ENCODE measurements at places on chromosomes 11 and 22.

- no peak for DNase-seq
Observed at GRCh38 chr11:16380941-16381568, 24.7 kb upstream of the SOX6 start.

DNA sequence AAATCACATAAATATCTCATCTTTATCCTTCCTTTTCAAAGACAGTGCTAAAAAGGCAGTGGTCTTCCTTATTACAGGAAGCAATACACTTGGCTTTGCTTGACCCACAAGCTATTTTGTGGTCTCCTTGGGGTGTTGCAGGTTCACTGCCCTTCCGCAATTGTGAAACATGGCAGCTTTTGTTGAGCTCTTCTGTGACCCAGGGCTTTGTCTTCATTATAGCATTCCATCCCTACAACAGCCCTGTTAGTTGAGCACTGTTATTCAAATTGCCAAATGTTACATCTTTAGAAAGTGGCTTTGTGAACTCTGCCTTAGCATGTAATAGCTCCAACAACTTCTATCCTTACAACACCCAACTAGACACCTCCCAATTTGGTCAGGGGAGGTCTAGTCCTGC is 107.1 kb downstream of the OPCML start:
- DNase-seq = no peak

DNA sequence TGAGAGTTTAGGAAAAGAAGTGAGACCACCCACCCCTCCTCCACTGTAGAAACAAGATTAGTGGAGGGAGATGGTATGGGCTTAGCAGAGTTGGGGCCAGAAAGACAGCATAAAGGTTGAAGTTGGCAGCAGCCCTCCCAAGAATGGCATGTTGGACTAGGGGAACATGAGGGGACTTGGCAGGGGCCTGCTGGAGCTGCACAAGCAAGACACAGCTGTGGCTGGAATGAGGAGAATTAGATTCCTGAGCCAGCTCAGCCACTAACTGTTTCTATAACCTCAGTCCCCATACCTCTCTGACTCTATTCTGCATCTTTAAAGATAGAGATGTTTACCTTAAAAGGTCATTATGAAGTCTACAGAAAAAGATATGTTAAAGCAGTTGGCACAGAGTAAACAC is 13.2 kb downstream of the MAP6 start:
- no peak for DNase-seq

- no peak for DNase-seq
Observed at GRCh38 chr11:78808923-78809322, 234.3 kb upstream of the NARS2 start.

DNA sequence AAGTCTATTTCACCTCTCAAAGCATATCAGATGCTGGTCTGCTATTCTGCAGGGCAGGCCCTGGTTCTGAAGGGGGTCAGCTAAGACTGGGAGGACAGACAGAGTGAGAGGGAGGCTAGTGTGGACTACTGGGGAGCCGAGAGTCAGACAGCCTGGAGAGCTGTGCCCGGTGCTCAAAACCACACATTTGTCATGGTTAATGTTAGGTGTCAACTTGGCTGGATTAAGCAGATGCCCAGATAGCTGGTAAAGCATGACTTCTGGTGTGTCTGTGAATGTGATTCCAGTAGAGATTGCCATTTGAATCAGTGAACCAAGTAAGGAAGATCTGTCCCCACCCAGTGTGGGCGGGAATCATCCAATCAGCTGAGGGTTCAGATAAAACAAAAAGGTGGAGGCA is 102.6 kb downstream of the SNX19 start:
- no peak for DNase-seq

DNA sequence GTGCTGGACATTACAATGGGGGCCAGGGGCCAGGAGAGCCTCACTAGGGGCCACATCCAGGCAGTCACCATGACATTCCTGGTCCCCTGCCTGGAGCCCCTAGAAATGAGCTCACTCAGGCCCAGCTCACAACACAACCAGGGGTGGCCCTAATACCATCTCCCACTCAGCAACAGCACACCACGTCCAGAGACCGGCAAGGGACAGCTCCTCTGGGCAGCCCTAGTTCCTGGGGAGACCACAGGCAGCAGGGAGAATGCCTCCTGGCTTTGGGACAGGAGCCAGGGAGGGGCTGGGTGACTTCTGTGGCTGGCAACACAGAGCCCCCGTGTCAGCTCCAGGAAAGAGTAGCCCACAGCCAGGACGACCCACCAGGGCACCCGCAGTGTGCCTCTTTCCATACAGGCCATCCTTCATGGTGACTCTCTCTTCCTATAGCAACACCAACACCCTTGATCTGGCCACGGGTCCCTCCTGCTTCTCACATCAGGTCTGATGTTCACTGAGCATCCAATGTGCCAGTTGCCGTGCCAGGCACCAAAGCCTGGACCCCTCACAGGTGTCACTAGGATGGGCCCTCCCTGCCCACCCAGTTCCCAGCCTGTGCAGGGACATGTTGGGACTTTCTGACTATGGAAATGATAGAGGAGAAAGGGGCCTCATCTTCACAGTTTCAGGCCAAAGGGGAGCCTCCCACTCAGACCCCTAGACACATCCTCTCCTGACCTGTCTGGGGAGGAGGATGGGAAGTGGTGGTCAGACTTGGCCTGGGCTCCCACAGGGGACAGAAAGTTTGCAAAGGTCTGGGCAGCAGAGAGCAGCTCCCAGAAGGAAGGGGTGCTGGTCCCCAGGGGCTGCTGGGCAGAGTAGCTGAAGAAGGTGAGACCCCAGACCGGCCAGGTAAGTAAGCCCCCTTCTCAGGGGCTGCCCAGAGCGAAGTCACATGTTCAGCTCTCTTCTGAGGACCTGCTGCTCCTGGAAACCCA is 43.2 kb downstream of the IGLL5 start:
- DNase-seq = no peak

DNA sequence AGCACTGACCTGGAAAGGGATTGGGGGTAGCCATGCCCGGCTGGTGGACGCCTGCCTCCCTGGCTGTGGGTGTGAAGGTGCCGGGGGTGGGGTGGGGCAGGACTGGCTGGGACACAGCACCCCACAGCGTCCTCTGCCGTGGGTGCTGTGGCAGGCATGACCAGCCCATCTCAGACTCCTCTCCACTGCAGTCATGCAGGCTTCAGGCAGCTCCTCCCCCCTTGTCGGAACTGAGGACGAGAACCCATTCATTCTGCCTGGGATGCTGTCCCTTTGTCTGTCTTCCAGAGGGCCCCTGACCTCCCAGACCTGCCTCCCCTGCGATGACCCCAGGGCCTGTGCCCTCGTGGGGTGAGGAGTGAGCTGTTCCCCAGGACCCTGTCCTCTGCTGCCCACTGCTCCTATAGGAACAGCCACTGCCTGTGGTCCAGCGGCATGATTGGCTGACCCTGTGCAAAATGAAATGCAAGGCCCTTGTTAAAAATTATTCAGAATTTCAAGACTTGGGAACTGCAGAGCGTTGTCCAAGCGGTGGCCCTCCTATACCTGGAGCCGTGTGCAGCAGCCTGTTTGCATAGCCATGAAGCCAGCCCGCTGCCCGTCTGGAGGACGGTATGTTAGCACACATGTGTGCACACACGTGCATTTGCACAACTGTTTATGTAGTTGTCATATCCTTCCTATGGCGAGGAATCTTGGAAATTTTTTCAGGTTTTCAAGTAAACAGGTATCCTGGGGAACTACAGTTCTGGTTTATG is 1122.3 kb downstream of the BRD1 start:
- DNase-seq = no peak

DNA sequence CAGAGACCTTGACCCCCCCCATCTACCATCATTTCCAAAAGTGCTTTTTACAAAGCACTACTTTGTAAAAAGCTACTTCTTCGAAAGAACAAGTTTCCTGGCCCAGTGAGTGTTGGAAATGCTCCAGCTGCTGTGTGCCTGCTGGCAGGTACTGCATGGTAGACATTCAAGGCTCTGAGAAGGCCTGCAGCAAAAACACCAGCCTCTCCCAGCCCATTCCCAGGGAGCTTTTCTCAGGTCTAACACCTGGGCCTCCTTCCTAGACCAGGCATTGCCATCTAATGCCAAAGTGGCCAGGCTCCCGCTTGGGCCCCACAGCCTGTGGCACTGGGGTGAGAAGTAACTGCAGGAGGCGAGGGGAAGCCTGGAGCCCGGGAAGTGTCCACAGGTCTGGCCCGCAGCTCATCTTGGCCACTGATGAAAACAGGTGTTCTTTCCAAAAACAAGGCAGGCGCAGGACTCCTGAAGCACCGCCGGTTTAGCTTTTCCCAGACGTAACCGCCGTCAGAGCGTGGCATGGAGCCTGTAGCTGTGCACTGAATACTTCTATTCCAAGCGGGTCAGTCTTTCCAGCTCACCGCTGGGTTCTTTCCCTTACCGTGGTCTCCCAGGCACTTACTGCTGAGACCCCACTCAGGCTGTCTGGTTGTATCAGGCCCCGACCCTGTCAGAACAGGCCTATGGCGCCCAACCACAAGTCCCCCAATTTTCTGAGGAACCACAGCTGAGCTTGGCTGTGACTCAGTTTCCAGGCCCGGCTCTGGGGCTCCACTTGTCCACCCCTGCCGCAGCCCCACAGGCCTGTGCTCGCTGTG is 1.2 kb upstream of the TCIRG1 start:
- no peak for DNase-seq
